Stimulated activated CD8-positive, alpha-beta memory T cell treated with anti-CD3 and anti-CD28 coated beads, Interleukin-7, amount 100 ng/mL, for 4 hours (primary cell): ENCODE measurements at places on chromosomes 16 and 17.

DNA sequence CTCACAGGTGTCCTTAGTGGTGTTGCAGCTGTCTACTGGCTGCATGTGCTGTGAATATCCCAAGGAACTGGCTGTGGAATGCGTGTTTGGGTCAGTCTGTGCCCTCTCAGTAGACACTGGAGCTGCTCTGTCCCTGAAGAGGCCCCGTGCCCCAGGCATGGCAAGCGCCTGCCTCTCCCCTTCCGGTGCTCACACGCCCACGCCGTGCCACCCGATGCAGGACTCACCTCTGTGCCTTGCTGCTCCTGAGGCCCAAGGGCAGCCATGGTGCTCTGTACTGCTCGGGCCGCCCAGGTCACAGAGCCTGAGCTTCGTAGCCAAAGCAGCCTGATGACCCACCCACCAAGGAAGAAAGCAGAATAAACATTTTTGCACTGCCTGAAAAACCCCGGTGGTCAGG, 10.0 kb downstream of the RGS11 start:
- DNase-seq, result no peak

GRCh38 chr17:47736501-47737495, 3.8 kb downstream of the TBX21 start:
- no peak for DNase-seq

DNA sequence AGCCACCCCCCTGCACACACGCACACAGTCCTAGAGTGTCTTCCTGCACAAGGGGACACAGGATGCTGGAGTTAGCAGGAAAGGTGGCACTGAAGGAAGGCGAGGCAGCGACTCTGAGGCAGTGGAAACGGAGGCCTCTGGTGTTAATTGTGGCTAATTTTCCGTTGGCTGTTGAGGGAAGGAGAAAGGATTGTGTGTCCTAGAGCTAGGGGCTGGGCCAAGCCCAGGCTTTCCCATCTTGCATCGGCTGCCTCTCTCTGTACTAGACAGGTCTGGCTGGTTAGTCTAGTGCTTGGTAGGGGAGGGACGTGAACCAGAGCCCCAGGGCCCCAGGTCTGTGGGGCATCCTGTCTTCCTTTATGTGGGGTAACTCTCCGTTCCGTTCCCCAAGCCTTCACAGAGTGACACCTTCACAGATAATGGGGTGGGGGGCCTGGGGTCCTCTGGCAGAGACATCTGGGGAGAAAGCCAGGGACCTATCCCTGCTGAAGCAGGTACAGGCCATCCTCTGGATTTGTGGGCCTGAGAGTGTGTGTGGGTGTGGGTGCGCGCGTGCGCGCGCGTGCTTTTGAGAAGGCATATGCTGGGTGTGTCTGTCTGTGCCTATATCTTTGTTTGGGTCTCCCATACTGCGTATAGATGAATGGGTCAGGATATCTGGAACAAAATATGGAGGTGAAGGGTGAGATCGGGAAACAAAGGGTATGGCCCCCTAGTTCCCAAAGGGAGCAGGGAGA, at the start of gene CHD3:
Gene CHD3, plus strand, starts transcription at position 606 of the 737 bp plus-strand sequence. CDS start 212 bp downstream, outside the sequence.
- peak; percentile 19 for DNase-seq

DNA sequence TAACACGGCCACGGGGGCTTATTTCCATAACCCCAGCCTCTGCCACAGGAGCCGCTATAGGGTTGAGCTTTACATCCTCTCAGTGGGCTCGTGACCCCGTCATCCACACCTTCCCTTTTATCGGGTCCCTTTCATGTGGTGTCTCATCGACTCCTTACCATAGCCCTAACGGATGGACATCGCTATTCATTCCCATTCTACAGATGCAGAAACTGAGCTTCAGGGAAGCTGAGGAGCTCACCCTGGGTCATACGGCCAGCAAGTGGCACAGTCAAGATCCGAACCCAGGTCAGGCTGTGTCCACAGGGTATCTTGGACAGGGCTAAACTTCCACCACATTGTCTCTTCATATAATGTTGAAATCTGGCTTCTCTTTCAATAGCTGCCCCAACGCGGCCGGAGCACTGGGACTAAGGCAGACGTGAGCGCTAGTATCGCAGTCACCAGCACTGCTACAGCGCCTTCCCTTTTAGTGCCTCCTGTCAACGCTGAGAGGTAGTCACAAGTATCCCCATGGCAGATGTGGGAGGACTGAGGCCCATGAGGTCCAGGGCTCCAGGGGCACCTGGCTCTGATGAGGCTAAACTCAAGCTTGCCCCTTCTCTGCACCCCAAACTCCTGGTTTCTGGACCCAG, 50.8 kb downstream of the SOCS1 start:
- no peak for DNase-seq

GRCh38 chr16:77913738-77914253, 108.6 kb upstream of the CLEC3A start:
- no peak for DNase-seq

DNA sequence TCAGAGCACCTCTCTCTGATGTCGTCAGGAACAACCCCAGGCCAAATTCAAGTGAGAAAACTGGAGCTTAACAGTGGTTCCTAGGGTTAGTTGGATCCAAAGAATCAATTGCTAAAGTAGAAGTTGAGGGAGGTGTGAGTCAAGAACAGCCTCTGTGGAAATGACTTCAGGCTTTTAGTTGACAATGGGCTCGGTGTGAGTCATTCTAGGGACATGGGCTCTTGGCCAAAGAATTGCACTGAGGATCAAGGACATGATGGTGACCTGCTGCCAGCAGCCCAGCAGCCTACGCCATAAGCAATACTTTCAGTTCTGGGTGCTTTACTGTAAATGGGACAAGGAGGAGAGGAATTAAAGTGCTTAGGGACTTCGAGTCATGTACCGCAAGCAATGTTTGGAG, 32.1 kb upstream of the SMURF2 start:
- no peak for DNase-seq

- no peak for DNase-seq
Measured at GRCh38 chr17:69710926-69711325, 296.4 kb downstream of the MAP2K6 start.

DNA sequence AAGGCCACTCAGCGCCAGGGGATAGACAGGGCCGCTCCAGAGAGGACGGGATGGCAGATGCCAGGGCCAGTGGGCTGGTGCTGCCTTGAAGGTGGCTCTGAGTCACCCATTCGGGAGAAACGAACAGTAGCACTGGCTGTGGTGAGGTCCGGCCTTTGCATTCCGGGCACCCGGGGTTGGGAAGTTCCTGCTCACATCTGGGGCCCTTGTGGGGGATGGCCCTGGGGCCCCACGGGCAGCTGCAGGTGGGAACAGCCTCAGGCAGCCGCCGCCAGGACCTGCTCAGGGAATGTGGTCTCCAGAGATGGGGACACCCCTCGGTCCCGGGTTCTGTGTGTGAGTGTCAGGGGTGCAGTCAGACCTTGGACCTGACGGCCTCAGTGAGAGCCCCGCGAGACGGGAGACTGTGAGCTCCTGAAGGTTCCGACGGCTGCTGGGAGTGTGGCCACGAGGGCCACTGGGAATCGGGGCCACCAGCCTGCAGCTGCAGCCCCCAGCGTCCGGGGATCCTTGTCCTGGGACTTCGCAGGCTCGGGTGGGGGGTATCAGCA, 1.4 kb downstream of the CBFA2T3 start:
- no peak for DNase-seq

DNA sequence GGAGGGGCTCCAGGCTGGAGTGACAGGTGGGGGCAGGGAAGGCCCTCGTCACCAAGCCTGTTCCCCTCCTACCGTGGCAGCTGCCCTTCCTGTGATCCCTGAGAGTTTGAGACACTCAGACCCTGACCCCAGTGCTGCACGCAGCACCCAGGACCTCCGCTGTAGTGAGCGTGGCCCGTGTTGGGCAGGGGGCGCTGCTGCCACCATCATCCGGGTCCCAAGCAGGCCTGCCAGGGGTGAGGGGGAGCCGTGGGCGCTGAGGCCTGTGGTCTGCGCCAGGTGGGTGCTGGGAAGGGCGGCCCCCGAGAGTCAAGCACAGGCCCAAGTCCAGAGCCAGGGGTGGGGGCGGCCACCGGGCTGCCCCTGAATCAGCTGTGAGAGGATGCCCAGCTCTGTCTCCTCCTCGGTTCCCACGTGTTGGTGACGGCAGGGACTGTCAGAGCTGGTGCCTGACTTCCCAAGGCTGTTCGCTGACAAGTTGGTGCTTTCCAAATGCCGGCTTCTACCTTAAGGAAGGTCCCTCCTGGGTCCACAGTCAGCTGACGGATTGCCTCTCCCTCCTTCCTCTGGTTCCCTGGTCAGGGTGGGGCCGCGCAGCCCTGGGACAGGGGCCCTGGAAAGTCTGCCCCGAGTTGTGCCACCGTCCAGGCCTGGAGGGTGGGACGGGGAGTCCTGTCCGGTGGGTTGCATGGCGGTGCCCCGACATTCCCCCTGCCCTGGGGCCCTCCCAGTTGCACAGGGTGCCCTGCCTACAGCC, 31.1 kb downstream of the TPSG1 start:
- no peak for DNase-seq

DNA sequence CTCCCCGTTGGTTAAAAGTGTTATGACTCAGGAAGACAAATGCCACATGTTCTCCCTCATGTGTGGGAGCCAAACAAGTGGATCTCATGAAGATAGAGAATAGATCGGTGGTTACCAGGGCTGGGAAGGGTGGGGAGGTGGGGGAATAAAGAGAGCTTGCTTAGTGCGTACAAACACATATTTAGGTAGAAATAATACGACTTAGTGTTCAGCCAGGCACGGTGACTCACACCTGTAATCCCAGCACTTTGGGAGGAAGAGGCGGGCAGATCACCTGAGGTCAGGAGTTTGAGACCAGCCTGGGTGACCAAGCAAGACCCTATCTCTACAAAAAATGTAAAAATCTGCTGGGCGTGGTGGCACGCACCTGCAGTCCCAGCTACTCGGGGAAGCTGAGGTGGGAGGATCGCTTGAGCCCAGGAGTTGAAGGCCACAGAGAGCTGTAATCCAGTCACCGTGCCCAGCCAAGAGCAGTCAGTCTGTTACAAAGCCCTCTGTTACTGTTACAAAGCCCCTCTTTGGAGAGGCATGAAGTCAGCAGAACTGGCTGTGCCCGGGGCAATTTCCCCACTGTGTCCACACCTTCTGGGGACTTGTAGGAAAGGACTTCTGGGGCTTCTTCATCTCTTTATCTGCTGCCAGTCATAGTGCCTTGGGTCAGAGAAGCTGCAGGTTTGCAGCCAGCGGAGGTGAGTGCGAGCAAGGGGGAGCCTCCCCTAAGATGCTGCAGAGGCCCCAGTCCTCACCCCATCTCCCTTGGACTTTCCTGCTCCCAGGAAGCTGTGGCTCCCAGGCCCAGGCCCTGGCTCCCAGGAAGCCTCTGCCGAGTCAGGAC, 4.3 kb upstream of the ALDH3A1 start:
- no peak for DNase-seq

DNA sequence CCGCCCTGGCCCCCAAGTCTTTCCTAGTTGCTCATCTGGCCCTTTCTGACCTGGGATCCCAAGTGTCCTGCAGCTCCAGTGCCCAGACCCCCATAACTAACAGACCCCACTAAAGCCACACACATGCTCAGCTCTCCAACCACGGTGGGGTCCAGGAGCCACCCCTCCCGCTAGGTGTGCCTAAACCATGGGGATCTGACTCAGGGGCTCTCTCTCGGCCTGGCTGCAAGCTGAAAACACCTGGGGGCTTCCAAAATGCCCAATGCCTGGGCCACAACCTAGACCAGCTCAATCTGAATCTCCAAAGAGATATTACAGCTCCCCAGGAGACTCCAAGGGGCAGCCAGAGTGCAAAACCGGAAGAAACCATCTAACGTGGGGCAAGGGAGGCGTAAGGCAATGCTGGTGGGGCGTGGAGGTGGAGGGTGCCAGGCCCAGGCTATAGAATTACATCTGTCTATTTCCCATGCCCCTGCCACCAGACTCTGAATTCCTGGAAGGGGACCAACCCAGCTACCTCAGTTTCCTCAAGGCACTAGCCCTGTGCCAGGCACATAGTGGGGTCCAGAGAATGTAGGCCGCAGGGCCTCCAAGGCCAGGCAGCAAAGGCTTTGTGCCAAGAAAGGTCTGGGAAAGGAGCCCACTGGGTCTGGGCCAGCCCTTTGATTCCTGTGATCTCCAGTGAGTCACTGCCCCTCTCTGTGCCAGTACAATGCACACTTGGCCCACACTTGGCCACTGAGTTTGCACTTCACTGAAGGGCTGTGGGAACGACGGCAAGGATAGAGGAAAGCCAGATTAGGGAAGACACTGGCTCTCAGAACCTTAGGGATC, 3.3 kb downstream of the CD2BP2 start:
- DNase-seq, result no peak

GRCh38 chr16:62135446-62135845, 99.2 kb upstream of the CDH8 start:
- DNase-seq, result no peak

DNA sequence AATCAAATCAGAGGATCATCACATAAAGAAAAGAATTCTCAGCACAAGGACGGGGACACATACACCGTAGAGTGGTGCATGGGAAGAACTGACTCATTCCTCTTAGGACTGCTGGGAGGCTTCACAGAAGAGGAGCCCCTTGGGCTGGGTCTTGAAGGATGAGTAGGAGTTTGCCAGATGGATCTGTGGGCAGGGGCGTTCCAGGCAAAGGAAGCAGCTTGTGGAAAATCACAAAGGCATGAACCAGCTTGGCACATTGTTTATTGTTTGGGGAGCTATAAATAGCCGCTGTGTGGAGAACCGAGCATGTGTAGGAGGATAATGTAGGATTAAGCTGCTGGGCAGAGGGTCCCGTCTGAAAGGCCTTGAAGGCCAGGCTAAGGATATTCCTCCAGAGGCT, 5.1 kb upstream of the SLC16A11 start:
- DNase-seq, result no peak

GRCh38 chr17:20935740-20936139, 107.1 kb downstream of the USP22 start:
- no peak for DNase-seq

DNA sequence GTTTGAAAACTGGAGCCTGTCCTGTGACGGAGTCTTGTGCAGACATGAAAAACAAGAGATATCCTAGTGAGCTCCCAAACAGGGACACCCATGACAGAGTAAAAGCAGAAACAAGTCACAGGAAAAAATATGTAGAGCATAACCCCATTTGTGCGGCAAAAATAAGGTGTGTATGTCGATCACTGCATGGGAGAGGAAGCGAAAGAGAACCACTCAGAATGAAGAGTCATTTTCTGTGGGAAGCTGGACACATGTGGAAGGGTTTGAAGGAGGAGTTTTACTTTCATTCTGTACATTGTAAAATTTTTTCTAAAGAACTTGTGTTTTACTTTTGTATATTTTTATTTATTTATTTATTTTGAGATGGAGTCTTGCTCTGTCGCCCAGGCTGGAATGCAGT, 72.1 kb downstream of the JPH3 start:
- no peak for DNase-seq

DNA sequence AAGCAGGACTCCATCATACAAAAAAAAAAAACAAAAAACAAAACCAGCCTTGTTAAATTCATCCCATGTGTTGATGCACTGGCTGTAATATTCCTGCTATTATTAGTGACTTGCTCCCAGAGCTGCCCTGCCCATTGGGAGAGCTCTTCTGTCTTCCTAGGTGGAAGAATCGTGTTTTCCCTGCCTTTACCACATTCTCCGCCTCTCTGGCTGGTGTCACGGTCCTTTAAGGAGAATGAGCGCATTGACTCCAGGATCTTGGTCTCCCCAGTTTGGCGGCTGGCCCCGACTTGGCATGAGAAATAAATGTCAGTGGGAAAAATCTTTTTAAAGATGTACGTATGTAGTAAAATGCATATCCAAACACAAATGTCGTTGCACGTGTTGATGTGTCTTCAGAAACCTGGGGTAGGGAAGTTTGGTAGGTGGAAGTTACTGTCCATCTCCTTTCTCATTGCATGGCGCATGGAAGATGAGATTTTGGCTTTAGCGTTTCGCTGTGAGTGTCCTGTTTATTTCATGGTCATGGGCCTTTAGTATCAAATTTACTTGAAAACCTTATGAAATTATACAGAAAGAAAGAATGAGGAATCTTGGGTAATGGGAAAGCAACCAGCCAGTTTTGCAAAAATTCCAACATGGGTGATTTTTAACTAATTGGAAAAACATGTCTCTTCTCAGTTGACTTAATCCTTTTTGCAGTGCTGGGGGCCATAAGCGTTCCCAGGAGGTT, 15.5 kb downstream of the RMI2 start:
- DNase-seq, result no peak
